GF-D8 (cell line): ENCODE measurements at places on chromosomes 4 and X.

- DNase-seq, result no peak
Observed at GRCh38 chr4:54228056-54228527, 1.0 kb upstream of the PDGFRA start.

GRCh38 chr4:76087007-76087769, 12.7 kb downstream of the ART3 start:
- DNase-seq, result peak; percentile 15

DNA sequence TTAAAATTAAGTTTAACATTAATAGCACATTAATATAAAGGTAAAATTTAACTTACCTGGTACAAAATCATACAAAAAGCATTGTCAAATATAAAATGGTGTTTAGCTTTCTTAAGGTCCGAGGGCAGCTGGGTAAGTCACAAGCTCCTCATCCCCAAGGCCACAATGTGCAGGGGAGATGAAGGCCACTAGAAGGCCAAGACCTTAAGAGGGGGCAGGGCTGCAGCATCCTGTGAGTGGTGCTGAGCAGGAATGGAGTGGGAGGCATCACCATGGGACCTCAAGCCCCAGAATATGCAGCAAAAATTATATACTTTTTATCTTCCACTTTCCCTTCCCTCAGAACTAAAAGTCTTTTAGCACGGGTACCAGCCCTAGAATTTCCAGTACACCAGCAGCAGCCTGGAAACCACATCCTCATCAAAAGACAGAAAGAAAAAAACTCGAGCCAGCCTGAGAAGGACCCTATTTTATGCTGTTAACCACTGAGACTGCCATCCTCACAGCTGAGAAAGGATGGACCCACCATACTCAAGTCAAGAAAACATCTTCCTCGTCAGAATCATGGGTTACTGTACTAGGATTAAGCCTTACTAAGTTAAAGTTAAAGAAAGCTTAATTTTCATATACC, 13.0 kb upstream of the RHOXF2 start:
- DNase-seq, result peak; percentile 1

GRCh38 chr4:38805530-38806145, 1.0 kb upstream of the TLR1 start:
- DNase-seq, result peak; percentile 76

GRCh38 chr4:100988876-100989275, 358.4 kb downstream of the PPP3CA start:
- DNase-seq, result no peak

DNA sequence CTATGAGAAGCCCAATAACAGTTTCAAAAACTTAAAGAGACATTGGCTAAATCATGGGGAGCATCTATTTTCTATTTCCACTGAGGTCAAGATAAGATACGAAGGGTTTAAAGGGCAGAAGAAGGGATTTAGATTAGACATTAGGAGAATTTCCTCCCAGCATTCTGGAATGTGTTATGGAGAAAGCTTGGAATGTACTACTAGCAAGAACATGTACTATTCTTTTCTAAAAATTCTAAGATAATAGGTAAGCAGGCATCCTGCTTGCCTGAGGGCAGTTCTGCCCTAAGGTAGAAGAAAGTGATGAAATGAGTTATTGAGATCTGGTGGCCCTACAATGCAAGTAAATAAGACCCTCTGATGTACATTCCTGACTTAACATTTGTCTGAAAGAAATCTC, 279.2 kb downstream of the NR3C2 start:
- DNase-seq, result no peak

GRCh38 chrX:12970691-12971202, 4.2 kb upstream of the TMSB4X start:
- peak; percentile 74 for DNase-seq

GRCh38 chr4:107874024-107874423, 49.3 kb downstream of the SGMS2 start:
- DNase-seq, result no peak

GRCh38 chr4:3679851-3680311, 86.3 kb upstream of the ADRA2C start:
- DNase-seq, result no peak

DNA sequence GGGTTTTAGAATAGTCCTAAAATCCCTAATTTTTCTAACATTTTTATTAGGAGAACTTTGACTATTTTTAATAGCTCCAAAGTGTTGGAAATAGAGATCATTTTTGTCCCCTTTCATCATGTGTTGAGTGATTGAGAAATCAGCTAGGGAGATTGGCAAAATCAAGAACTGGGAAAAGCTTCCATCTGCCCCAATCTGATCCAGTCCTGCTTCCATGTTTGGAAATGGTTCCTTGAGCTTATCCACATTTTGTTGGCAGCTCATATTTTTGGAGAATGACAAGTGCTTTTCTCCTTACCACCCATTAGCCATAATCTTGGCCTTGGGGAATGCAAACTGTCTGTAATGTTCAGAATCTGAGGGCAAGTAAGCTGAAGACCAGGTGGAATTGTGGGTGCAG, 73.9 kb downstream of the SYNPO2 start:
- no peak for DNase-seq

GRCh38 chr4:176856421-176856820, 63.7 kb upstream of the VEGFC start:
- DNase-seq, result no peak

GRCh38 chr4:123580981-123581664, 184.5 kb downstream of the SPRY1 start:
- DNase-seq, result no peak

GRCh38 chr4:88457307-88458103, 586 bp downstream of the HERC5 start:
- DNase-seq, result no peak

DNA sequence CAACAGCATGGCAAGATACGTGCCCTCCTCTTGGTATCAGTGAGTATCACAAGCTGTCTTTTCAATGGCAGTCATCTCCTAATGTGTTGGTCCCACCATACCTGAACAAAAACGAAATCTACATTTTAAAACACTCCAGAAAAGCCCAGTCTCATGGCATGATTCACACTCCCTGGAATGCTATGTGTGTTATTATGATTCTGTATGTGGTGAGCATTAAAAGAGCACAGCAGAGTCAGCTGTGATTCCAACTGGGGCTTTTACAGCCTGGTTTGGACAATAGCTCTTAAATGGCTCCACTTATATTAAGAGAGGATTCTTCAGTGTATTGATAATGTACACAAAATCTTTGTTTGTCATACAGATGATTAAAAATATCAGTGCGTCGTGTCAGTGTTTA, 274.1 kb upstream of the GK2 start:
- DNase-seq, result no peak

- no peak for DNase-seq
Observed at GRCh38 chrX:2664502-2664901, 26.6 kb upstream of the CD99 start.

GRCh38 chr4:121791481-121791880, 9.6 kb upstream of the EXOSC9 start:
- DNase-seq, result no peak

- no peak for DNase-seq
Observed at GRCh38 chr4:187656959-187657358, 338.6 kb upstream of the ZFP42 start.

DNA sequence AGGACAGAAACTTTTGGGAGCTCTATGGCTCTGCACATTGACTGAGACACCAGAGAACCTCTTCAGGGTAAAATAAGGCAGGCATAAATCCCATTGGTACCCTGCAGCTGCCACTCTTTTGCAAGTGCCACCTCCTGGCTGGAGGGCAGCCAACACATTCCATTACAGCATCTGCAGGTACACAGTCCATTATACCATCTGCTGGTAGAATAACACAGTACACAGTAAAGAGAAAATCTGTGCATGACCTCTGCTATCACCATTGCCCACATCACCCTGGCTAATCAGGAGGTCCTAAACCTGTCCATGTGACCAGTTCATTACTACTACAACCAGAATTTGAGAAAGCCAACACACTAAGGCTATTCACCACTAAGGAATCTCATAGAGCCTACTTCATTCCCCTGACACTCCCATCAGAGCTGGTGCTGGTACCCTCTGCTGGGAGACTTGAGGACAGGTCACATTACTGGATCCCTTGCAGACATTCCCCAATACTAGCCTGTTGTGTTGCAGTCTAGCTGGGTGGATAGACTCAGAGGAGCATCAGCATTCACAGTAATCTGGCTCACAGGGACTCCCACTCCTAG, 176.2 kb upstream of the TACR3 start:
- DNase-seq, result no peak

DNA sequence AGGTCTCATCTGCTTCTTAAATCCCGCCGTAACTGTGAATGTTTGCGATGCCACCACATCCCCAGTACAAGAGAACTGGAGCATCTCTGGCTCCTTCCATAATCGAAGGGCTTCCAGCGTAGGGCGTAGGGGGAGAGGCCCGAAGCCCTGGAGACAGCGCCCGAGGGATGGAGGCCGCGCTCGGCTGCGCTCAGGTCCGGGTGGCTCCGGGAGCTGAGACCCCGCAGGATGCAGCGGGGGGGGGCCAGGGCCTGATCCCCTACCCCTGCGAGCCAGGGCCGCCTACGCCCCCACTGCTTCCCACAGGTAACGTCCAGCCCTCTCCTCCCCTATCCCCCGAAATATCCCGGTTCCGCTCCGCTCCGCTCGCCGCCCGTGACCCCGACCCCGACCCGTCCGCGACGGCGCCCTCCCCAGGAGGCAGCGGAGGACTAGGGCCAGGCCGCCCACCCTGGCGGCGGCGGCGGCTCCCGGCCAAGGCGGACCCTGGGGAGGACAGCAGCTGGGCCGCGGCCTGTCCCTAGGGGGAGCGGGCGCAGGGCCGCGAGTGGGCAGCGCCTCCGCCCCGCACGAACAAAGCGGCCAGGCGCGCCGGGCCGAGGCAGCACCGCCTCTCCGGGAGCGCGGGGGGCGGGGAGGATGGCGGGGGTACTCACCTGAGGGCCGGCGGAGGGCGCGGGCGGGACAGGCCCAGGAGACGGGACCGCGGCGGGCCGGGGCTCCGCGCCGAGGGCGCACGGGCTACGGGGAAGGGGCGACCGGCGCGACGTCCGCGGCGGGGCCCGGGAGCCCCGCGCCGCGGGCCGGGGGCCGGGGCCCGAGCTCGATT, 723 bp downstream of the WDFY3 start:
- no peak for DNase-seq

DNA sequence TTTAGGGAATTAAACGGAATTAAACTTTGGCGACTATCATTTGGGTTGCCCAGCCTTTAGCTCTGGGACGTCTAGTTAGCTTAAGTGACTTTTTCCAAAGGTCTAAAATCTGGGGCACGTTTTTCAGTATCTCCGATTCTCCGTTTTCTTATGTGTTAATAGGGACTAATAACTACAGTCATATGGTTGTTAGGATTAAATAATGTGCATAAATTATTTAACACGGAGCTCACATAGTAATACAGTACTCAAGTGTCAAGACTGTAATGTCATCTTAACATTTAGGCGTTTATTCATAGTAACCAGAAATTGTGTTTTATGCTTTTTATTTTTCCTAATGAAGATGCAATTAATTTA, 466 bp upstream of the CCNA2 start:
- DNase-seq, result no peak

DNA sequence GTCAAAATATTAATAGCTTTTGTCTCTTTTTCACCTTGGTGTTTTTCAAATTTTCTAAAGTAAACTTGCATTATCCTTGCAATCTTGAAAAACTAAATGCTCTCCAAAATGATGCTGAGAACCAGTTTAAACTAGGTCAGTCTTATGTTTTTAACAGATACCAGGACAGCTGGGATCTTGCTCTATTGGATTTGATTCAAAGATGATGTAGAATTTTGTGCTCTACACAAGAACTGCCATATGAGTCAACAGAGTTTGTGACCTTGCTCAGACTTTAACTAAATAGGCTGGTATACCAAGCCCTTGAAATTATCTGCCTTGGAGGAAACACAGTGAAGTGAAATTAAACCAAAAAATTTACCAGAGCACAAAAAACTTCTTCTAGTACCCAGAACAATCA, 991.1 kb downstream of the STPG2 start:
- no peak for DNase-seq

DNA sequence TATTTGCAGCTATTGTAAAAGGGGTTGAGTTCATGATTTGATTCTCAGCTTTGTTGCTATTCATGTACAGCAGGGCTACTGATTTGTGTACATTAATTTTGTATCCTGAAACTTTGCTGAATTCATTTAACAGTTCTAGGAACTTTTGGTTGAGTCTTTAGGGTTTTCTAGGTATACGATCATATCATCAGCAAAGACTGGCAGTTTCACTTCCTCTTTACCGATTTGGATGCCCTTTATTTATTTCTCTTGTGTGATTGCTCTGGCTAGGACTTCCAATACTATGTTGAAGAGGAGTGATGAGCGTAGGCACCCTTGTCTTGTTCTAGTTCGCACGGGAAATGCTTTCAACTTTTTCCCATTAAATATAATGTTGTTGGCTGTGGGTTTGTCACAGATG, 48.1 kb downstream of the NPY1R start:
- DNase-seq, result no peak

DNA sequence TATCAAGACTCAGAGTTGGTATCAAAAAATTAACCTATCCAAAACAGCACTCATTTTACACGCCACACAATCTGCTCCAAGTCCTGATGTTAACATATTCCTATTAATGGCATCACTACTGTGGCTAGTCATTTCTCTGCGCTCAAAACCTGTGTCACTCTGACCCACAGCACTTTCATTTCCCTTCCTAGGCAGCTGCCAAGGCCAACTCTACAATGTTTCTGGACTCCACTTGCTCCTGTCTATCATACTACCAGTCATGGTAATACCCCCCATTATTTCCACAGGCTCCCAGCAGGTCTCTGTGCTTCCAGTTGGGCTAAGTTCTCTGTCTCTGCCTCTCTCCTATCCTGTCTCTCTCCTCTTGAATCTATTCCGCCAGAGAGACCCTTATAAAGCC, 323.6 kb downstream of the NR3C2 start:
- no peak for DNase-seq

- no peak for DNase-seq
Observed at GRCh38 chrX:2696698-2697215, 5.7 kb downstream of the CD99 start.

DNA sequence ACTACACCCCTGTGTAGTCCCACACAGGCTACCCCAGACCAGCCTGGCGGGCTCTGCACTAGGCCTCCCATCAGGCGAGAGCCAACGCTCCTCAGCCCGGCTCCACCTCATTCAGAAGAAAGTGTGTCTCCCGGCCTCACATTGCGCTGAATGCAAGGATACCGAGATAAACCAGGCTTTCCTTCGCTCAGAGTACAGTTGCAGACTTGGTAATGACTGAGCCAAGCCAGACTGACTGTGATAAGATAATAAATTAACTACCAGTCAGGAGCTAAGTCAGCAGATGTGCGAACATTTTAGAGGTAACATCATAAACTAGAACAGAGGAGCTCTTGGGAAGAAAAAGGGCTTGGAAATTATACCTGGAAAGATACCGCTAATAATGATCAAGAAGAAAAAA, 397.6 kb downstream of the TRIML1 start:
- DNase-seq, result no peak

DNA sequence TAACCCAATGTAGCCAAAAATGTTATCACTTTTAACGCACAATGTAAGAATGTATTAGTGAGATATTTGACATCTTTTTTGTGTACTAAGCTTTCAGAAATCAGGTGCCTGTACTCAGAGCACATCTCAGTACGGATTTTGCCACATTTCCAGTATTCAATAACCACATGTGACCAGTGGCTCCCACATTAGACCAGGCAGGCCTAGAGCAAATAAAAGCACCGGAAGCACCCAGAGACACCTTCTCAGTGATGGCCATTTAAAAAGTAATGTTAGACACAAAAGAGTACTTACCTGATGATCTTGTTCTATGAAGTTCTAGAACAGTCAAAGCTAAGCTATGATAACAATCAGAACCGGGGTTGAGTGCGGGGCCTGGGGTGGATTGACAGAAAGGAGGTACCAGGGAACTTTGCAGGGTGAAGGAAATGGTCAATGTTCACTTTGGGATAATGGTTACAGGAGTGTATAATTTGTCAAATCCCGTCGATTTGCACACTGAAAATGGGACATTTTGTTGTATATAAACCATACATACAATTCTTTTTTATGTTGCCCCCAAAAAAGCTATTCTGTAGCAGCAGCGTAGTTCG, 1.2 kb downstream of the CTPS2 start:
- no peak for DNase-seq
